ENCODE measurements at places on chromosomes 6 and 20. TPM values are rescaled to one million over a fixed set of nuclear protein-coding genes. Genes with fewer than 3 reads are reported as not detected.

OR2H2 gene
- not detected for total RNA-seq

PDYN gene
- not detected for total RNA-seq

HLA-DOB gene
- total RNA-seq = 2.2 TPM

SGK2 gene
- not detected for total RNA-seq

MAD2L1BP gene
- total RNA-seq = 25.4 TPM

MYMX gene
- 0.60 TPM for total RNA-seq

CST5 gene
- total RNA-seq = not detected

SLC22A1 gene
- not detected for total RNA-seq

PSORS1C2 gene
- not detected for total RNA-seq

COL9A1 gene
- total RNA-seq = not detected

TBX18 gene
- 29.6 TPM for total RNA-seq

GRM1 gene
- total RNA-seq = not detected

SDHAF4 gene
- total RNA-seq = 10.1 TPM

CCN5 gene
- 2.1 TPM for total RNA-seq

PAX1 gene
- not detected for total RNA-seq

MYCT1 gene
- total RNA-seq = 3.1 TPM

GSTA2 gene
- total RNA-seq = not detected

SLC17A1 gene
- not detected for total RNA-seq

TTLL9 gene
- total RNA-seq = not detected

RALGAPB gene
- total RNA-seq = 19.3 TPM

SLC22A7 gene
- total RNA-seq = not detected

SPDEF gene
- total RNA-seq = not detected

ROMO1 gene
- total RNA-seq = 424 TPM

CFB gene
- 11.4 TPM for total RNA-seq

PPARD gene
- 13.9 TPM for total RNA-seq

COMMD7 gene
- 18.0 TPM for total RNA-seq

PDE7B gene
- 7.5 TPM for total RNA-seq

PERP gene
- 20.2 TPM for total RNA-seq

FAM83B gene
- not detected for total RNA-seq

SLC24A3 gene
- total RNA-seq = 1.5 TPM

ORC3 gene
- total RNA-seq = 13.5 TPM

MDFI gene
- 30.8 TPM for total RNA-seq

ZBTB46 gene
- 3.4 TPM for total RNA-seq

DPPA5 gene
- not detected for total RNA-seq

Data from pericardium fibroblast (primary cell).